ENCODE measurements at places on chromosomes 3 and 15.

- DNase-seq, result peak; percentile 97
Measured at GRCh38 chr3:11140030-11140712, 14.1 kb upstream of the HRH1 start.

GRCh38 chr3:133827684-133828083 is 22.1 kb downstream of the SRPRB start:
- no peak for DNase-seq

DNA sequence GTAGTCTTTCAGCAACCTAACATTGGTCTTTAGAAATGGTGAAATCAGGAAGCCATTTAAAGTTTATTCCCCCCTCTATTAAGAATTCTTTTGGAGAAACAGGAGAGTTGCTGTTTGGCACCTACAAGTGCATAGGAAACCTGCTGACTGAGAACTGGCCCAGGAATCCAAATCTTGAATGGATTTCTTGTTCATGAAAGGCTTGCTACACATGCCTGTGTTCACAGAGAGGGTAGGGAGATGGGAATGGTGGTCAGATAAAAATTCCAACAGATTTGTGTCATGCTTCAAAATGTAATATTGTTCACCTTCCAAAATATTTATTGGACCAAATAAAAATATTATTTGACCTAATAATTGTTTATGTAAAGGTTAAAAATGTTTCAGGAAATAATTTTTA is 24.2 kb upstream of the ZPLD1 start:
- DNase-seq, result no peak

GRCh38 chr3:93923006-93923405 is 50.7 kb downstream of the PROS1 start:
- DNase-seq, result no peak

DNA sequence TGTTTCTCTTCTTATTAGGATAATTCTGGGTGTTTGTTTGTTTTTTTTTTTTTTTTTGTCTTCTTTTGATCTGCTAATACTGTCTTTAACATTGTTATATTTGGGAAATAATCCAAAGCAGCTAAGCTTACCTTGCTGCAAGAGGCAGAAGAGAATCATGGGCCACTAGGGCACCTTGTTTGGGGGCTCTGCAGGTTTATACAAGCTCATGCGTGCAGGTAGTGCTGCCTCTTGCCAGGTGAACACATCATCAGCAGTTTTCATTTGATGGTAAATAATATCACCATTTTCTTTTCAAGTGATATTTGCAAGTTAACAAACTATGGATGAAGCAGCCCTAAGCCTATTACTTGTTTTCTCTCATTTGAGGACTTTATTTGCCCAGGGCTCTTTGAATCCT is 37.9 kb downstream of the MAP3K13 start:
- DNase-seq, result no peak

DNA sequence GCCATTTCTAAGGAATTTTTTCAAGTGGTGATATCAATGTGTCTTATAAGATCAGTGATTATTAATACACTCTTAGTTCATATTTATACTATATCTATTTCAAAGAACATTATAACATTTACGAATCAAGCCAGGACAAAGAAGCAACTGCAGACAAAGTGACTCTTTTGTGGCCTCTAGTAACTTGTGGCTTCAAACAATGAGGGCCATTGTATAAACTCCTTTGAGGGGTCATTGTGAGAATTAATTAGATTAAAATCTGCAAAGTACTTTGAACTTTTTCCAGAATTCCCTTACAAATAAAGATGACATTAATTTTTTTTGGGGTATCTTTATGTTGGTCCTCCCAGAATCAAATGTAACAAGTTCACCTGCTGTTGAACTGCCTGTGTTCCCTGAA is 12.3 kb upstream of the SLC30A4 start:
- no peak for DNase-seq

DNA sequence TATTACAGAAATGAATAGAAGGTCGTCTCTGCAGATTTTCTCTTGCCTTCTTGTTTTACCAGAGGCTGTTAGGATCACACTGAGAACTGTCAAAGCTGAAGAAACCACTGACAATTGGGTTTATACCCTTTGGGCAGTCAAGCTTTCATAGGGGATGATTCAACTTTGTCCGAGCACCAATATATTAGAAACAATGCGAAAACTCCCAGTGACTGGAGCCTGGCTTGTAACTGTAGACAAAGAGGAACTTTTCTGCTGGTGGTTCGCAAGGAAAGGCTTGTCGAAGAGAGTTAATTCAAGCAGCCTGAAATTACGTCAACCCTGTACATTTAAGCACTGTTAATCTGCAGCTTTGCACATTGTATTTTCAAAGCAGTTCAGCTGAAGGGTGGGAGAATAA is 193.2 kb upstream of the ZNF385D start:
- DNase-seq, result no peak

GRCh38 chr3:171745577-171746319 is 64.5 kb downstream of the PLD1 start:
- DNase-seq, result no peak

DNA sequence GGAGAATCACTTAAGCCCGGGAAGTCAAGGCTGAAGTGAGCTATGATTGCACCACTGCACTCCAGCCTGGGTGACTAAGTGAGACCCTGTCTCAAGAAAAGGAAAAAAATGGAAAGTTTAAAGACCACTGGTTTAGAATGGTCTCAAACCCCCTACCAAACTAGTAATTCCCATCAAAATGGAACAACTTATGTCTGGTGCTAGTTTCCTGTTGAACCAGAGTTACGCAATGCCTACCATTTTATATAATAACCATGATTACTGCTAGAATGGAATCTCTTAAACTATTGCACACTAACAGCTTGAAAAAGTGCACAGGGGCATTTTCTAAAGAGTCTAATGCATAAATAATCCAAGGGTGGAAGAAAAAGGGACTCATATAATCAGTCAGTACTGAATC is 43.6 kb downstream of the DMXL2 start:
- no peak for DNase-seq

DNA sequence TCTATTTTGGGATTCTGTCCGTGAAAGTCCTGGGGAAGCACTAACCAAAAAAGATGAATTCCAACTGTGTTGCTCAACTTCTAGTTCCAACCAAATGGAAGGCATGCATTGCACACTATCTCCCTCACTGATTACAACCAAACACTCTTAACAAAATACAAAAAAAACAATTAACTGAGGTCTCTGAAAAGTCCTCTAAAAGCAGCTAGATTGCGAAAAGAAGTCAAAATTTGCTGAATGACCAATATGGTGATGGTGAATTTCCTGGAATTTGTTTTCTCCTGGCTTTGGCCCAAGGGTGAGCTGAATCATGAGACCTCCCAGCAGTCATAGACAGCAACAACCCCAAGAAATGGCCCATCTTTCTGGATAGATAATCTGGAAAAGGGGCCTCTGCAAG is 28.3 kb downstream of the CYP19A1 start:
- no peak for DNase-seq

DNA sequence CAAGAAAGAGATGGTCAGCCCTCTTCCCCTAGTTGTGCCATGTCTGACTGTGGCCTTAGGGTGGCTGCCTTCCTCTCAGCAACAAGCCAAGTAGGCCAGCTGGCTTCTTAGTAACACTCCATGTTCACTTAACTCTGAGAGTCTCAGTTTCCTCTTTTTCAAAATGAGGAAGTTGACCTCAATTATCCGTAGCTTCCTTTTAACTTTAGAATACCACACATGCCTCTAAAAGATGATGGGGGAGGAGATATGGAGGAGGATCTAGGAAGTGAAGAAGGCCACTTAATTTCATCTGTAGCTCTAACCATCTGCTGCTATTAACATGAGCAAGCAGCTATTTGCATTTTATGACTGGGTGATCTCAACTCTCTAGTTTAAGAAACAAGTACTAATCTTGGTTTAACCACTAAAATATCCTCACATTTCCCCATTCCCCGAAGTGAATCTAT is 32.9 kb downstream of the CD200R1L start:
- peak; percentile 97 for DNase-seq

GRCh38 chr3:33826206-33826605 is 27.8 kb downstream of the PDCD6IP start:
- no peak for DNase-seq

DNA sequence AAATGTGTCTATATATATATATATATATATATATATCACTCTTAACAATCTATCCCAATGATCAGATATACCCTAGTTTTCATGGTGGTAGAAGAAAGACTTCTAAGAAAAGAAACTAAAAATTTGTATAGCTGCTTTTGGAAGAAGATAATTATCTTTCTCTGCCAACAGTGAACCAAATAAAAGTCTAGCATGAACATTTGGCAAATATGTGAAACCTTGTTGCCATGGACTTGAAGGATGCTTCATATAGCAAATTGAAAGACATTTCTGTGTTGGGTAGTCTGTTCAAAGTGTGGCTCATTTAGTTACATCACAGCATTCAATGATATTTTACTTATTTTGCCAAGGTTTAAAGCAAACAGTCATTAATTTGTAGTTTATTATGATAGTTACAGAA is 219.9 kb upstream of the NECTIN3 start:
- no peak for DNase-seq

- no peak for DNase-seq
Measured at GRCh38 chr3:117442566-117442965, 733.0 kb downstream of the TUSC7 start.

- DNase-seq, result no peak
Measured at GRCh38 chr3:78762121-78762520, 1005.7 kb downstream of the ROBO1 start.

- no peak for DNase-seq
Measured at GRCh38 chr15:63978511-63979261, 67.6 kb downstream of the DAPK2 start.

DNA sequence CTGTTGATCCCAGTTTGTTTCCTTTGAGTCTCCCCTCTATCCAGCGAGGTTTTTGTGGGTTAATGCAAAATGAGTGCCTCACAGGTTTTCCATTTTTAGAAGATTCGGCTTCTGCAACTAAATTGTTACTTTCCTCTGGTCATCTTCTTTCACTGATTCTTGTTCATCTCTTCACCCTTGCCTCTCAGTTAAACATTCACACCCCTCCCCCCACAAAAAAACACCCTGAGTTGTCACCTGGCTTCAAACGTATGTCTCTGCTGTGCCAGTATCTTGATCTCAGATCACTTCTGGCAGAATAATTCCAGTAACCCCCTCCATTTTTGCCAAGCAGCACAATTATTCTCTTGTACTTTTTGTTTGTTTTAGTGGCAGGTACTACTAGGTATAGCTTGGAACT is 12.3 kb upstream of the CLDN16 start:
- DNase-seq, result no peak

GRCh38 chr3:156787926-156788663 is 38.1 kb upstream of the LEKR1 start:
- DNase-seq, result no peak

DNA sequence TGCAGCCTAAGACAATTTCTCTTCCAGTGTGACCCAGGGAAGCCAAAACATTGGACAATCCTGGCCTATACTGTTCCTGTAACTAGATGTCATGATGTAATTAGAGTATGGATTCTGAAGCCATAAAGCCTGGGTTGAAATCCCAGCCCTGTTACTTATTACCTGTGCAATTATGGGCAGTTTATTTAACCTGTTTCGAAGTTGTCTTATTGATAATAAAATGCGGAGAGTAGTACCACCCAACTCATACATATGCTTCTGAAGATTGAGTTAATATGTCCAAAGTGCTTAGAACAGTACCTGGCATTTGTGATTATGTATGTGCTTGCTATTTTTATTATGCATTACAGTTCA is 30.1 kb downstream of the PPP4R2 start:
- no peak for DNase-seq

DNA sequence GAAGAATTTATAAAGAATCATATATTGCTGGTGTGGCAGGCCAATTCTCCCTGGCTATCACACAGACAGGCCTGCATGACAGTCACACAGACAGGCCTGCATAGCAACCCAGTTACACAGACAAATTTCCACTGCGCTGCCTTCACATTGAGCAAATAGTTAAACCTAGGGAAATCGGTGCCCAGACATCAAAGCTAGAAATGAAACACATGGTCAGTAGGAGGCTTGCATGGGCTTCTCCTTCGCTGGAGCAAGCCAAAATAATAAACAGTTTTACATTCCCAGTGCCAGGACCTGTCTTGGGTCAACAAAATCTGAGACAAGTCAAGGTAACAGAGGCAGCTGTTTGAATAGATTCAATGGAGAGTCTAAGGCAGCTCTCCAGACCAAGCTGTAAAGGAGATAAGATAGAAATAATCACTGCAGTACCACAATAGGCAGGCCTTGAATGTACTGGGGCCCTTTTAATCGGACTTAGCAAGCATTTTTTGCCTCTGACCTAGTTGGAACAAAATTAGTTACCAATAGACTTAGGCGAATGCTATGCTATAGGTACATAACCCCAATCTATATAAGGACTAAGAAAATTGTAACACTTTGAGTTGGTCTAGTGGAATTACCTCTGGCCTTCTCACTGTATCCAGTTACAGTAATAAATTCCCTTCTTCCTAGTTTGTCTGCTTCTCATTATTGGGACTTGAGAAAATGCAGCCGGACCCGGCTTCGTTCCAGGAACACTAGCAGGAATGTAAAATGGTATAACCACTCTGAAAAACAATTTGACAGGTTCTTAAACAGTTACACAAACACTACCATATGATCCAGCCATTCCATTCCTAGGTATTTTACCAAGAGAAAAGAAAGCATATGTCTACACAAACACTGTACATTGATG is 274.7 kb upstream of the UBE2E2 start:
- no peak for DNase-seq

DNA sequence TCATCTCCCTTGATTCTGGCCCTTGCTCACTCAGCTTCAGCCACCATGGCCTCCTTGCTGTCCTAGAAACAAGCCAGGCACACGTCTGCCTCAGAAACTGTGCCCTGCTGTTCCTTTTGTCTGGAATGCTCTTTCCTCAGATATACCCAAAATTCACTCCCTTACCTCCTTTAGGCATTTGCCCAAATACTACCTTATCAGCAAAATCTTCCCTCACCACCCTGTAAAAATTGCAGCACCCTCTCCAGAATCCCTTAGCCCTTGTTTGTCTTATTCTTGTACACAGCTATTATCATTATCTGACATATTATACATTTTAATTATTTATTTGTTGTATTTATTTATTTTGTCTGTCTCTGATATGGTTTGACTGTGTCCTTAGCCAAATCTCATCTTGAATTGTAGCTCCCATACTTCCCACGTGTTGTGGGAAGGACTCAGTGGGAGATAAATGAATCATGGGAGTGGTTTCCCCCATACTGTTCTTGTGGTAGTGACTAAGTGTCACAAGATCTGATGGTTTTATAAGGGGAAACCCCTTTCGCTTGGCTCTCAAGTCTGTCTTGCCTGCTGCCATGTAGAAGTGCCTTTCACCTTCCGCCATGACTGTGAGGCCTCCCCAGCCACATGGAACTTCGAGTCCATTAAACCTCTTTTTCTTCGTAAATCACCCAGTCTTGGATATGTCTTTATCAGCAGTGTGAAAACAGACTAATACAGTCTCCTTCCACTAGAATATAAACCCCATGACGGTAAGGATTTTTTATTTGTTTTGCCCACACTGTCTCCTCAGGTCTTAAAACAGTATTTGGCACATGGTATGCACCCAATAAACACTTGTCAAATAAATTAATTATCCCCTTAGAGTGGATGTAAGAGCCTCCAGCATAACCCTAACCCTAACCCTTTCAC is 60.0 kb upstream of the STT3B start:
- no peak for DNase-seq

- no peak for DNase-seq
Measured at GRCh38 chr3:193040836-193041672, 123.4 kb upstream of the MB21D2 start.

All from GF-D8 (cell line).